Adipocyte (in vitro differentiated cells): ENCODE measurements at places on chromosomes 5 and 9.

DNA sequence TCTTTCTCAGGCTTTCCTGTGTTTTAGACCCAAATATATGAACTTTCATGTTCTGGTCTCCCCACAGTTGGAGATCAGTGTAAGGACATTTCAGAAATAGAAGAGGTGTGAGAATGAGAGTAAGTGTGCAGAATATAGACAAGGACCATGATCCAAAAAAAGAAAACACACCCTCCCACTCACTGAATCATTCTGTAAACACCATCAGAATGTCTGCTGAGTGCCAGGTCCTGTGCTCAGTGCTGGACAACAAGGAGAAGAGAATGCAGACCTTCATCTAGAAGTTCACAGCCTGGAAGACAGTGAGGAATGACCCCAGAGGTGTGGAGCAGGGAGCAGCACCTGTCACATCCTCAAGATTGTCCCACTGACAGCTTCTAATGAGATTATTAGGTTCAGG lies 19.1 kb upstream of the SH3RF2 start:
- no peak for DNase-seq

- DNase-seq = no peak
Measured at GRCh38 chr9:98442114-98442513, 186.7 kb upstream of the TBC1D2 start.

- no peak for DNase-seq
Measured at GRCh38 chr5:172926008-172926523, 33.2 kb upstream of the RPL26L1 start.

GRCh38 chr5:158569534-158569933 lies 530.2 kb downstream of the EBF1 start:
- no peak for DNase-seq

DNA sequence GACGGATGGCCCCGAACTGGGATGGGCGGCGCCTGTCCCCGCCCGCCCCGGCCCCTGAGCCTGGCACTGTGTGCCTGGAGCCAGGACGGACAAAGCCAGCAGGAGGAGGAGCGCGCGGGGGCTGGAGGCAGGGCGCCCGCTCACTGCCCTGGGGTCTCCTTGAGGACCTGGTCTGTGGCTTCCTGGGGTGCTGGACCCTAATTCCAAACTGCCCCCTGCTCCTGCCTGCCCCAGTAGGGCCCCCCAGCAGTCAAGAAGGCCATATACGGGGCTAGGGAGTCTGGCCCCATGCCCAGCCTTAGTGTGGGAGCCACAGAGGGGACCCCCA lies 29.2 kb upstream of the RXRA start:
- DNase-seq = no peak

GRCh38 chr5:128905568-128906110 lies 59.6 kb upstream of the SLC27A6 start:
- peak; percentile 79 for DNase-seq

DNA sequence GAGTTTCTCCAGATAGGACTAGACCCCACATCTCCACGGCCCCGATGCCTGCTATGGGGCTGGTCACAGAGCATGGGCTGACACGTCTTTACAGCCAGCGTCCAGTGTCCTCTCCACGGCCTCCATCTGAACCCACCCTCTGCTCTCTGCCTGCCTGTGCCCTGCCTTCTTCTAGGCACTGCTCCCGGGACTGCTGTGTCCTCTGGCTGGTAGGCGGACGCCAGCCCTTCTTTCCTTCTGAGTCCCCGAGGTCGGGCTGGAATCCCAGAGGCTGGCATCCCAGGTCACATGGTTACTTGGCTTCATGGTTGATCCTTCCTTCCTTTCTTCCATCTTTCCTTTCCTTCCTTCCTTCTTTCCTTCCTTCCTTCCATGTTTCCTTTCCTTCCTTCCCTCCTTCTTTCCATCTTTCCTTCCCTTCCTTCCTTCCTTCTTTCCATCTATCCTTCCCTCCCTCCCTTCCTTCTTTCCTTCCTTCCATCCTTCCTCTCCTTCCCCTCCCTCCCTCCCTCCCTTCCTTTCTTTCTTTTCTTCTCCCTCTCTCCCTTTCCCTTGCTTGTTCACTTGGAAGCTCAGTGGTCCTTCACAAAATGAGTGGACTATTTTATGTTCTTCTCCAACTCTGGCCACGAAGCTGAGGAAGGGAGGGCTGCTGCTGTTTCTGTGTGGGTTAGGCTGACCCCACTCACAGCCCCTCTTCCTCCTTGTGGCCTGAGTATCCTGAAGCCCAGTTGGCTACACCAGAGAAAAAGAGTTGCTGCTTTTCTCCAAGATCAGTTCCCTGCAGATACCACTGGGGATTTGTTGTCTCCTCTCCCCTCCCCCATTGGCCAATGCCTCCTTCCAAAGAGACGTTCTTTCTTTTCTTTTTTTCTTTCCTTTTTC lies 66.8 kb upstream of the NEURL1B start:
- no peak for DNase-seq

GRCh38 chr9:93011114-93011513 lies 47.4 kb upstream of the SUSD3 start:
- DNase-seq = no peak

GRCh38 chr5:140351609-140352334 lies 5.4 kb upstream of the HBEGF start:
- peak; percentile 93 for DNase-seq

GRCh38 chr5:171874234-171874633 lies 88.6 kb downstream of the SMIM23 start:
- peak; percentile 36 for DNase-seq
